CD14-positive monocyte (primary cell): ENCODE measurements at places on chromosomes 3 and 15.

DNA sequence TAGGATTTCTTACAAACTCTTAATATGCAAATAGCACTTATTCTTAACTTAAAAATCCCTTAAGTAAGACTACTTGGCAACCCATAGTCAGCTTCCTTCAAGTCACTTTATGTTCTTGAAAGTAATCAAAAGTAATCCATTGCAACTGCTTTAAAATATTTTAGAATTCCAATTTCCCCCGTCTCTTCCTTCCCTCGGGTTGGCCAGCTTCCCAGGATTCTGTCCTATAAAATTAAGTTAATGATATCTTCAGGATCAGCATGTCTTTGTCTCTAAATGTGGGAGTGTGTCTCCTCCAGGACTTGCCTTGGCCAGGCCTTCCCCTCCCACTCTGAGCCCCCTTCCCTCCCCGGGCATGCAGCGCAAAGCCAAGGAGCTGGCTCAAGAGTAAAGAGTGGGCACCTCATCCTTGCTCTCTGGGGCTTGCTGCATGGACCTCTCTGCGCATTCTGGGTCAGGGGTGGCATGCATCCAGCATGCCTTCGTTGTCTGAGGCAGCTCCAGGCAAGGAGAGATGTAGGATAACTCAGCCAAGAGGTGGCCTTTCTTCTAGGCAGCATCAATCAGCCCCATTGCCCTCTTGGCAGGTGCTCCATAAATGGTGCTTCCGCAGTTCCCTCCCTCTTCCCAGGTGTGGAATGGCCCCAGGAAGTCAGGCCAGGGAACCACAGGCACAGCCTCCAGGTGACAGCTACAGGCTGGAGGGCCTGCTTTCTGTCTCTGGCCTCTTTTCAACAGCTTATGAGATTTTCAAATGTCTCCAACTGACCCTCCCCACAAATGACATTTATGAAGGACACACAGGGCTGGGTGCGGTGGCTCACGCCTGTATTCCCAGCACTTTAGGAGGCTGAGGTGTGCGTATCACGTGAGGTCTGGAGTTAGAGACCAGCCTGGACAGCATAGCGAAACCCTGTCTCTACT is 108.7 kb upstream of the ALDH1A3 start:
- no peak for DNase-seq

GRCh38 chr15:46707452-46707851 is 1009.9 kb upstream of the SEMA6D start:
- no peak for DNase-seq

- DNase-seq = peak; percentile 95
Measured at GRCh38 chr3:72274493-72275330, 489.8 kb upstream of the PROK2 start.

- DNase-seq = no peak
Measured at GRCh38 chr3:54691289-54691771, 236.5 kb downstream of the LRTM1 start.

DNA sequence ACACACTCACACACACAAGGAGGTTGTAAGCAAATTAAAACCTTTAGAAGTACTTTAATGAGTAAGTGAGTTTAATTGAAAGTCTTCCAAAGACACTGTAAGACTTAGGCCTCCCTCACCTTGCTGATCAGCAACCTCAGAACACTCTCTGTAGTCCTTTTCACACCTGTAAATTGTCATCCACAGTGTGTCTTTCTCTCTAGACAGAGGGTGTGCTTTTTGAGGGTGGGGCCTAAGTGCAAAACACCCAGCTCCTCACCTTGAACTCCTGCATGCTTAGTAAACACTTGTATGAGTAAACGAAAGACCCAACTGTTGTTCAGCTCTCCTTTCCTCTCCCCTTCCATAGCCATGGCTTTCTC is 183.2 kb upstream of the IL12A start:
- no peak for DNase-seq

GRCh38 chr3:160331127-160331937 is 67.7 kb downstream of the IFT80 start:
- DNase-seq = no peak

GRCh38 chr3:151976211-151977050 is 103.0 kb downstream of the SUCNR1 start:
- DNase-seq = no peak

DNA sequence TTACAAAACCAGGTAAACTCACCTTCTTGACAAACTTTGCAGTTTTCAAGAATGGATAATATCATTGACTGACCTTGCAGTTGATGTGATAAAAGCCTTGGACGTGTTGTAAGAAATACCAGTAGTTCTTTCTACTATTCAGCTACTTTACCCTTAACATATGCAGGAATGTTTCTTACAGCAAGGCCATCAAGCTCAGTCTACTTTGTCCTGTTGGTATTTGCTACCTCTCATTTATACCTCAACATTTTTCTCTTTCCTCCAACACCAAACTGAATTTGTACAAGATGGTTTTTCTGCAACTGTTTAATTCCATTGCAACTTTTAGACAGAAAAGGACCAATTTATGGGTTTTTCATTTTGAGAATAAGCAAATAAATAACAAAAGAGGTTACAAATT is 147.4 kb upstream of the BCHE start:
- no peak for DNase-seq

GRCh38 chr3:171615281-171615680 is 155.1 kb upstream of the TNIK start:
- DNase-seq = no peak

DNA sequence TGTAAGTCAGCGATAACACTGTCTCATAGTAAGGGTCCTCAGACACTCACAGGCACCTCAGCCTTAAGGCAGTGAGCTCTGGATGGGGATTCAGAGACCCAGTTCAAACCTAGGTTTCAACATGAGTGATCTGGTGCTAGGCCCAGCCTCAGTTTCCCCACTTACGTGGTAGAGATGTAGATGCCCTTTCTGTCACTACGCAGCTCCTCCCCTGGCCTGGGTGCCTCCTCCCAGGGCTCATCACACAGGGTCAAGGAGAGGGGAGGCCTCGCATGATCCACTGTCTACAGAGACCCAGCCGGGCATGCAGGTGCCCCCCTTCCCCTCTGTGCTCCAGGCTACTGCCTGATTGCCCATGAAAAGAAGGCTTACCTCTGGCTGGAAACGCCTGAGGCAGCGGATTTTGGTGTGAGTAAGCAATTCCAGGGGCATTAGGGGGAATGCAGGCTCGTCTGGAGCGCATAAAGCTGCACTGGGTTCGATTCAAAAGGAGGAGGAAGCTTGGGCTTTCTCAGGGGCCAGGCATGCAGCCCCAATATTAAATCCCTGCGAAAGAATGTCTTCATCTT is 69.8 kb upstream of the ANKRD34C start:
- no peak for DNase-seq

DNA sequence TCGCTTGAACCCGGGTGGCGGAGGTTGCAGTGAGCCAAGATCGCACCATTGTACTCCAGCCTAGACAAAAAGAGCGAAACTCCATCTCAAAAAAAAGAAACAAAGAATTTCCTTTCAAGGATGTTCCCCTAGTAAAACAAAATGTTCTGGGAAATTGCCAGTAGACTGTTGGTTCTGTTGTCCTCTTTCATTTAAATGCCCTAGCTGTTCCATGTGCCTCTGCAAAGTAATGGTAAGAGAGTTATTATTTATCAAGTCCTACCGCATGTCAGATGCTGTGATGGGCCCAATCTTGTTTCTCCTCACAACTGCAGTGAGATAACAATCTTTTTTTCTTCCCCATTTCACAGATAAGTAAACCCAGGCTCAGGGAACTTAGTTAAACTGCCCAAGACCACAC is 254.3 kb upstream of the TPM1 start:
- DNase-seq = no peak

DNA sequence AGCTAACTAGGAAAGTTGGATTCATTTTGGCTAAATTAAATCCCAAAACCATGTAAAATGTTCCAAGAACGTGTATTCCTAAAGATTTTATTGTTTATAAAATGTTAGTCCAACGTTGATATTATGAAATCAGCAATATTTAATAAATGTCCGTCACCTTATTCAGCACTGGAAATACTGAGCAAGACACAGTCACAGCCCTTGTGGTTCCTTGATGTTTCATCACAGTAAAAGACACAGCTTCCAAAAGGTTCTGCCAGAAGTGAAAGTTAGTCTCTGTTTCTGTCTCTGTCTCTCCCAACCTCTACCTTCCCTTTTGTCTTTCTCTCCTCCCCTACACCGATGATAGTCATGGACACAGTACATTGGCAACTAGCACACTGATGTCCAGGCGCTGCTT is 82.2 kb upstream of the BOC start:
- no peak for DNase-seq

- no peak for DNase-seq
Measured at GRCh38 chr3:90092994-90093393, 985.6 kb downstream of the EPHA3 start.

- no peak for DNase-seq
Measured at GRCh38 chr15:50224606-50225005, 40.9 kb downstream of the HDC start.

DNA sequence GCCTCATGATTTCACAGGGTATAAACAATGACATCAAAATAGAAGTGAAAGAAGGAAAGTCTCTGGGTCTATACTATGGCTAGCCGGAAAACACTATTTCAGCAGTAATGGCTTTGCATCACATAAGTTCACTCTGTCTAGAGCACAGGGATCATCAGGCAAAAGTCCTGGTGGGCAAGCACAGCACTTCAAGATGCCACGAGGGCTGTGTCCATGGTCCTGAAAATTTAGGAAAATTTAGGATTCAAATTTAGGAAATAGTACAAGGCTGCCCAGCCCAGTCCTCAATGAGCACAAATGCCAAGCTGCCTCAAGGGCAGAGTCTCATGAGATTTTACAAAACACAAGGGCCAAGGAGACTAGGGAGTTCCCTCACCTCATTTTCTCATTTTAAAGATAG is 54.1 kb downstream of the RORA start:
- DNase-seq = no peak

DNA sequence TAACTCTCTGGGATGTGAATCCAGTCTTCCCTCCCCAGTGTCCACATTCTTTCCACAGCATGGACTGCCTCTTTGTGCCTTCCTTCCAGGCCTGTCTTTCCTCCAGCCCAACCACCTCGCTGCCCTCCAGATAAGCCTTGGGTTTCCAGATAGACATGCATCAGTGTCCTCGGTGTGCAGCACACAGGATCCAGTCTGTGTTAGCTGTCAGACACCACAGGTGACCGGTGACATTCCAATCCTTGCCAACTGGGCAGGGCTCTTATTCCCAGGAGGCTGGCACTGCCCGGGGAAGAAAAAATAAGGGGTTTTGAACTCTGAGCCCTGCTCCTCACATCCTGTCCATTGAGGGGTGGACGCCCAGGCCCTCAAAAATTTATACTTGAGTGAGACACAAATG is 6.0 kb upstream of the SLC6A1 start:
- DNase-seq = no peak

DNA sequence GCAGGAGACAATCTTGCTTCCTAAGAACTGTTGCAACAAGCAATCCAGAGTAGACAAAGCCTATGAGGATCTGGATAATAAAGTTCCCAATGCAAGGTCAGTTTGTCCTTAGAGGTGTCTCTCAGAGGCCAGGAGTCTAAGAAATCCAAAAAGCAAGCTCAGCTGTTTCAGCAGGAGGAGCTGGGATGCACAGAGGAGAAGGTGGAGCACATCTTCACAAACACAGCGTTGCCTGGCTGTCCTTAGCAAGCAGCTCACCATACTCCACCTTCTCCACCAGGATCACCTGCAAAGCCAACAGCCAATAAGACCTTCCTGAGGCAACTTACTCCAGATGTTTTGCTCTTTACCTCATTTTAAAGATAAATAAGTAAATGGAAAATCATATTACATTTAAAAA is 365 bp downstream of the ZBED2 start:
- DNase-seq = no peak

DNA sequence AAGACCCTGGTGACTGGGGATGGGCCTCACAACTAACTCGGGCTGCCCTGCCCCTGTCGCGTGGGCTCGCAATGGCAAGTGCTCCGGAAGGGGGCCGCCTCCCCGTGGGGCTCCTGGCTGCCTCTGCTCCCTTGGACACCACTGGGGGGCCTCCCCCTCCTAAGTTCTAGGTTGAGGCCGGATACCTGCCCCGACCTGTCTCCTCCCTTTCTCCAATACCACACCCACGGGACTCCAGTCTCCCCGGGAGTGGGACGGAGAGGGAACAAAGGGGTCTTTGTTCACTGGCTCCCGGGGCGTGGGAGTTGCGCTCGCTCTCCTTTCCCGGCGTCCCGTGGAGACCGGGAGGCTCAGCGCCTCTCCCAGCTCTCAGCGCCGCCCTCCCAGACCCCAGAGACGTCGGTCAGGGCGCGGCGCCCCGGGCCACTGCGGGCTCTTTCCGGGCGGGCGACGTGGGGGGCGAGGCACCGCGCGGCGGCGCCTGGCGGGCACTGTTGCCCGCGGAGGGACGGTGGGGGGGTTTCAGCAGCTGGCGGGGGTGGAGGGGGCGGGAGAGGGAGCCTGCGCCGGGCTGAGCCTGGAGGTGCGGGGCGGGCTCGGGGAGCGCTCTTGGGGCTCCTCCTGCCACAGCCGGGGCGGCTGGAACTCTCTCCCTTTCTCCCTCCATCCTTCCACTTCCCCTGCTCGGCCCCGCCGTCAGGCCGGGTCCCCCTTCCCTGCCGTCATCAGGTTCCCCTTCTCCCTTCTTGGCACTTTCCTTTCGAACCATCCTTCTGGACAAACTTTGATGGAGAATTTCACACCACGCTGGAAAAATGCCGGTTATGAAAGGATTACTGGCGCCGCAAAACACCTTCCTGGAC is at the start of gene KCNH8:
TSS of gene KCNH8 (plus strand) at position 606 of the 863 bp plus-strand sequence. CDS start at position 816, 210 bp downstream.
- no peak for DNase-seq

GRCh38 chr3:162601101-162601670 is 1104.6 kb downstream of the OTOL1 start:
- DNase-seq = no peak
